AG08395 (cell line): ENCODE measurements at places on chromosomes 13 and 19.

DNA sequence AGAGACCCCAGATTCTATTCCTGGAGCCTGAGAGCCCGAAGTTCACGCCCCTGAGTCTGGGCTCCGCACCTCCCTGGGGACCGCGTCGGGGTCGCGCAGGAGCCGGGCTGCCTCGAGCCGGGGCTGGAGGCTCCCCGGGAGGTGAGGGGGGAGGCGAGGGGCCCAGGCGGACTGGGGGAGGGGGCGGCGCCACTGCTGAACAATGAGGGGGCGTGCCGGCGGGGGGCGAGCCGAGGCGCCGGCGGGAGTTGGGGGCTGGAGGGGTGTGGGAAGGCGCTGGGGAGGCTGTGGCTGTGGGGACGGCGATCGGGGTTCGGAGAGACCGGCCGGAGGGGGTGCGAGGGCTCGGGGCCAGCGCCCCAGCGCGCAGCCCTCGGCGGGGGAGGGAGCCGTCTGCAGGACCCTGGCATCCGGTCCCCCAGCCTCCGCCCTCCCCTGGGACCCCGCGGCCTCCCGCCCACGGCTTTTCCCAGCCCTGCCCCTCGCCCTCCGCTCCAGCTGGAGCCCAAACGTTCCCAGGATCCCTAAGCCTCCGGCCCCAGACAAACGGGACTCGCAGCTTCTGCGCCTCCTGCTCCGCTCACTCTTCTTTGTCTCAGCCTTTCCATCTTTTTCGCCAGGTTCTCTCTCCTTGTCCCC lies 922 bp downstream of the PLEKHG2 start:
- peak; percentile 66 for DNase-seq

GRCh38 chr19:17136617-17137016 lies 61.0 kb downstream of the MYO9B start:
- no peak for DNase-seq

DNA sequence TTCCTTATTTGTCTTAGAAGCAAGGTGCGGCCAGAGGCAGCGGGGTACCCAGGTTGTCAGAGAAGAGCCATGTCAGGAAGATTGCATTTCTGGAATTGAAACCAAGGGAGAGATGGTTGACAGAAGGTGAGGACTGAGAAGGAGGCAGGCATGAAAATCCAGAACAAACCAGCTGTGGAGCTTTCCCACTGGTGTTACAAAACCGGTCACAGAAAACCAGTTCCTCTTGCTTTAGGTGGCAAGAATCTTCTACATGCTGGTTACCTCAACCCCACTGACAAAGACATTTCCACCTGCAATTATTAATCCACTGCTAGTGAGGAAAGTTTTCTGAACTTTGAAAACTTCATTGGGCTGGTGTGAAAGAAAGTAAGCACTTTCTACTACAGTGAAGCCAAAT lies 64.0 kb upstream of the MED4 start:
- DNase-seq: no peak

GRCh38 chr13:56015919-56016318 lies 1124.8 kb upstream of the PRR20A start:
- no peak for DNase-seq

- peak; percentile 35 for DNase-seq
These were observed 33.7 kb upstream of the ZNF724 start for GRCh38 chr19:23283925-23284324.

DNA sequence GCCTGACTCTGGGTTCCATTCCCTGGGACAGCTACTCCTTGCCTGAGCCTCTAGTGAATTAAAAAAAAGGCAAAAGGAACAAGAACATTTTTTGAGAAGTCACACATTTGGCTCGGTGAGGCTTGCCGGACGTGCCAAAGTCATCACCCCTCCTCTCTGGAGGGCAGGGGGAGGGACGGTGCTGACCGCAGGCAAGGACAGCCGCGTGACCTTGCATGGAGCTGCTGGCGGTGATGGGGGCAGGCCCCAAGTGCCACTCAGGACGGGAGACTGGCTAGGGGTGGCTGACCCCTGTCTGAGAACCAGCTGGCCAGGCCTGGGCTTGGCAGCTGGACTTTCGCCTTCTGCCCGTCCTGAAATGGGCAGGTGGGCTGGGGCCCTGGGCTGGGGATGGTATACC lies 26.4 kb downstream of the MAP2K2 start:
- DNase-seq: no peak

DNA sequence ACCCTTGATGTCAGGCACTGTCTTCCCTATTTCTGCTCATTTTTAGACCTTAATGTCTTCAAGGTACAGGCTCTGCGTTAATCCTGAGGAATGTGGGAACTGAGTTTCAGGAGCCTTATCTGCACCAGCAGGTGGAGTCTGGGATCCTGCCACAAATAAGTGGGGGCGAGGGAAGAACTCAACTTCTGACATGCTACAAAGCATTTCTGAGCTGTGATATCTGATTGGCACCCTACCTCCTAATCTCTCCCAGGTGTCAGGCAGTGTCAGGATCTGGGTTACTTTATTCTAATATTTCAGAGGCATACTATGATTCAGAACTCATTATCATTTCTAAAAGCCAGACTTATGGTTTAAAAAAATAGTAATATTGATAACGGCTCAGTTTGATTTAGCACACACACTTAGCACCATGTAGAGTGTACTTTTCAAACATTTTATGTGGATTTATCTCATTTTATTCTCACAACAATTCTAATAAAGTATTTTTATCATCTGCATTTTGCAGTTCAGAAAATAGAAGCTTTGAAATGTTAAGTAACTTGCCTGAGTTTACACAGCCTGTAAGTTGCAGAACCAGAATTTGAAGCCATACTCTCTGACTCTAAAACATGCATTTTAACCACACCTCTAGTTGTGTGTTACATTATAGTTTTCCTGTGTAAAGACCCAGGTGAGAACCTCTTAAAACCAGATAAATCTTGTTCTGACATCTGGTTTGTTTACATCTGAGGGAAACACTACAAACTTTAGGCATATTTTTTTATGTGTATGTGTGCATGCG lies 358.6 kb downstream of the TDRD3 start:
- DNase-seq: no peak

DNA sequence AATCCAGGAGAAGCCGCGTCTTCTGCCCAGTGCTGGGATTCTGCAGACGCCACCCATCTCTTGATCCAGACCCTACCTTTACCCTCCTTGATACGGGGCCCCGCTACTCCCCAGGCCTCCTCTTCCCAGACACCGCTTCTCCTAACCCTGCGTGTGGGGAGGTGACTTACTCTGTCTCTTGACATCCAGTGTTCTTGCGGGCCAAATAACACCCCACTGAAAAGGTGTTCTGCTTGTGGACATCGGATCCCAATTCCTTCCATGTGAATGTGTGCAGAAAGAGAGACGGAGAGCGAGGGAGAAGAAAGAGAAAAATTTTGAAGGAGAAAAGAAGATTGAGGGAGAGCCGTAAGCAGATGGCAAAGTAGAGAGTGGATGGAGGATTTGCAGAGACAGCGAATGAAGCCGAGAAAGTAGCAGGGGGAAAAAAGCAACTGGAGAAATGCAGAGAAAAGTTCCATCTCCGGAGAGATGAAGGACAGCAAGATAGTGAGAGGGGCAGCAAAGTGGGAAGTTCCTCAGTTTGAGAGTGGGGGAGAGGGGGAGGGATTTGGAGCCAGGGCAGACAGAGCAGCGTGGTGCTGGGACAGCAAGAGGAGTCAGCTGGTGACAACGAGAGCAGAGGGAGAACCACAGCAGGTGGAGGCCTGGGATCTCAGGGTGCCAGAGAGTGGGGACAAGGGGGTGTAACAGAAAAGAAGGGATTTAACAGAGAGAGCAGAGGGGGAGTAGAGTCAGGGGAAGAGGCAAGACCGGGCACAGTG lies 814 bp downstream of the ZNF480 start:
- no peak for DNase-seq

GRCh38 chr13:31775686-31776085 lies 36.4 kb downstream of the RXFP2 start:
- no peak for DNase-seq

DNA sequence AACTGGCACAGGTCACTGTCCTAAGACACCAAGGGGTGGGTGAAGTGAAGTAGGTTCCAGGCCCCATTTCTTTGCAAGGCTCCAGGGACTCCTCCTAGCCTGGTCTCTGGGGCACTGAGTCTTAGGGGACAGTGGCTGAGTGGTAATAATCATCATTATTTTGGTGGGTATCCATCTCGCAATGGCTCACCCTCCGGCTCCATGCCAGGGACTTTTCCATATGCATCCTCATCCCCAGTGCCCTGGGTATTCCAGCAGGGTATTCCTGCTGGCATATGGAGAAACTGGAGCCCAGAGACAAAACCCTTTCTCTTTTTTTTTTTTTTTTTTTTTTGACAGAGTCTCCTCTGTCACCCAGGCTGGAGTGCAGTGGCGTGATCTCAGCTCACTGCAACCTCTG lies 2.5 kb downstream of the PDE4A start:
- no peak for DNase-seq

- no peak for DNase-seq
These were observed 22.4 kb upstream of the CRTC1 start for GRCh38 chr19:18660939-18661670.

- no peak for DNase-seq
These were observed 5.8 kb downstream of the DOCK9 start for GRCh38 chr13:98972059-98972458.

DNA sequence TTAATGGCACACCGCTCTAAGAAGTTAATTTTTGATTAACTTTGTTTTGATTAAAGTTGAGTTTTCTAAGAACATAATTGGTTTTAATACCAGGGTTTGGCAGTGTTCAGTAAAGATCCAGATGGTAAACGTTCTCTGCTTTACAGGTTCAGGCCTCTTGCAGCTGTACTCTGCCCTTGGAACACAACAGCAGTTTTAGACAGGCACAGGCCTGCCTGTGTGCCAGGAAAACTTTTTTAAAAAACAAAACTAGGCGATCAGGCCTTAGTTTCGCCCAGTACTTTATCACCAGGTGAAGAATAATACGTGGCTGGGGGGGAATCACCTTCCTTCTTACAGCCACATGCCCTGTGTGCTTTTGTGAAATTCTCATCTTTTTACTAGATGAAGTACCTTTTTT lies 38.0 kb upstream of the TEX29 start:
- no peak for DNase-seq

DNA sequence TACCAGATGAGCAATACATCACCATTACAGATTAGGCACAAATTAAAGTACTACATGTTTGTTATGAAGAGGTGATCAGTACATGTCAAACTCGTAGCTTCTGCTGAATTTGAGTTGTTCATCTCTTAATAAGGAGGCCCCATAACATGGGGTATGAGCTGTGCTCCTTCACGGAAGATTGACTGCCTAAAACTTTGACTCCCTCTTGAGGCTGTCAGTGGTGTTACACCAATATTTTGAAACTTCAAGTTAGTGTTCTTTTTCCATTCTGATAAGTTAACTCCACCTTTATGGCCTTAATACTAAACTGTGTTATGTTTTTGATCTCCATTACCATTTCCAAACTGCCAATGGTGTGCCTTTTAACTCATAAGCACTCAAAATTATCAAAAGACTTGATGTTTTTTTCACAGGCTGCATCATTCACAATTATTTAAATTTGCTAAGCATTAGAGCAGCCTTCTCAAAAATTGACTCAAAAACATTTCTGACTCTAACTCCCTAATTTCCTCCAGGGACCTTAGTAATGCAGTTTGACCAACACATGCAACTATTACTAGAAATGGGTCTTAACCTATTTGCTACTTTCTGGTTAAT lies 1591.5 kb downstream of the PCDH9 start:
- DNase-seq: peak; percentile 48

DNA sequence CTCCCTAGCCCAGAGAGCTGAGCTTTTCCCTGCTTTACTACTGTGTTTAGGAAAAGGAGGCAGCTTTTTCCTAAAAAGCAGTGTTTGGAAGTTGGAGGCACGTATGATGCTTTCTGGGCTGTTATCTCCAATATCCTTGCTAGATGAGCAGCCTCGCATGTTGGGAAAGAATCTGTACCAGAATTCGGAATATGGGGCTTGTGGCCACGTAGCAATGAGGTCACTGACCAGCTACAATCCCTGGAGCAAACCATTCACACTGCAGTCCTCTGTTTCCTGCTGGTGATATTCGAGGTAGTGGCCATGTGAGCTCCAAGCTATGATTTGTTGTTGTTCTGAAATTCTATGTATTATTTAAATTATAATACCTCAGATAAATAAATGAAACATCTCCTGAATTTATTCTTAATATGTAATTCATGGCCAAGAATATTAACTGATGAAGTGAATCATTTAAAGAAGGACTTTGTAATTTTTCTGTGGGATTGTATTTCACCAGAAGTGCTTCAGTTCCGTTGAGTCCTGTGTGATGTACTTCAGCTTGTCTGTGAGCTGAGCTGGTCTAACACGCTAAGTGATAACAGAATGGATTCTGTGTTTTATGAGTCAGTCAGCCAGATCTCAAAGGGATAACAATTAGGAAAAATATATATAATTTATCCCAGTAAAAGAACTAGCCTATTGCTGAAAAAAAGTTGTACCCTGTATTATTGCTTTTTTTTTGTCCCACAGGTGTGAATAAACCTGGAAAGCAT lies 319.5 kb downstream of the SHISA2 start:
- peak; percentile 29 for DNase-seq

DNA sequence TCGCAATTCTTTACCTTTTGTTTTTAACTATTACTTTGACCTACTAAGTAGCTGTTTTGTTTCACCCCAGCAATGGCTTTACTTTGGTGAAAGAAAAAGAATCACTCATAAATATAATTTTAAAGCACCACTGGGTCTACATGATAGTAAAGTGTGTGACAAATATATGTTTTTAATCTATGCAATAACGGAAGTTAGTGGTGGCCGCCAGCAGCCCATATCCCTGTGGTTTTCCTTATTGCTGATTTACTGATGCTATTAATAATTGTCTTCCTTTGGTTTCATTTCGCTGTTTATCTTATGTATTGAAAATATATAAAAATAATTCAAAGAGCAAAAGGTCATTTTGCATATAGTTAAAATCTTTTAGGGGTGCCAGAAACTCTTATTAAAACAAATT lies 491.3 kb downstream of the DIAPH3 start:
- DNase-seq: no peak

GRCh38 chr19:35399948-35400772 lies 29.3 kb downstream of the GPR42 start:
- DNase-seq: no peak

DNA sequence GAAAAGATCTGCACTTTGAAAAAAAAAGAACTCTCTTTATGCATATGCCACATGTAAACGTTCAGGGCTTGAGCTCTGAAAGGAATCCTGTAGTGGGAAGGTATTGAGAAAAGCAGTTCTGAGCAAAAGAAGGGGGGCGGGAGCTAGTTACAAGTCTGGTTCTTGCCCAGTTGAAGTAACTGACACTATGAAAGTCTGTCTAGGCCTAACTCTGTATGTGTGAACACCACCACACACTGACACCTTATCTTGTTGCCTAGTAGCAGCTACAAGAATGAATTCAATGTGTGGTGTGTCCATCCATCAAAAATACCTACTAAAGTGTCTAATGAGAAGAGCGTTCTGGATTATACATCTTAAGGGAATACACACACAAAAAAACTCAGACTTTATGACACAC lies 820.6 kb downstream of the DIAPH3 start:
- DNase-seq: no peak

DNA sequence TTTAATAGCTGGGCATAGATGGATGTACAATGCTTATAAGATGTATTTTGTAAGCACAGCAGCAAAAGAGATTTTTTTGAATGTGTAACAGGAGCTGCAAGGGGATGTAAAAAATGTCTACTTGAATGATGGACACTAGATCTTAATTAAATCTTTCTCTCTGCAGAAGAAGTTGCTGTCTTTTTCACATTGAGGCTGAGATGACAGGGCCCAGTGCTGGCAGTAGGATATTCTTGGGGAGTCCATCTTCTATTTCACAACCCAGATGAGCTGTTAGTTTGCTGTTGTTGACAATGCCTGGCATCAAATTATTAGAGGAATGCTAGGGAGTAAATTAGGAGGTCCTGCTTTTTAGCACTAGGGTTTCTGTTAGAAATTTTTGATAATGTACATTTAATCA lies 698.7 kb downstream of the SLITRK5 start:
- no peak for DNase-seq

GRCh38 chr13:51305271-51305967 lies 34.1 kb upstream of the SERPINE3 start:
- no peak for DNase-seq
